ENCODE measurements at places on chromosomes 3 and 15.
A peak's percentile ranks its signal among the peaks of the same experiment; 100 is the strongest.

DNA sequence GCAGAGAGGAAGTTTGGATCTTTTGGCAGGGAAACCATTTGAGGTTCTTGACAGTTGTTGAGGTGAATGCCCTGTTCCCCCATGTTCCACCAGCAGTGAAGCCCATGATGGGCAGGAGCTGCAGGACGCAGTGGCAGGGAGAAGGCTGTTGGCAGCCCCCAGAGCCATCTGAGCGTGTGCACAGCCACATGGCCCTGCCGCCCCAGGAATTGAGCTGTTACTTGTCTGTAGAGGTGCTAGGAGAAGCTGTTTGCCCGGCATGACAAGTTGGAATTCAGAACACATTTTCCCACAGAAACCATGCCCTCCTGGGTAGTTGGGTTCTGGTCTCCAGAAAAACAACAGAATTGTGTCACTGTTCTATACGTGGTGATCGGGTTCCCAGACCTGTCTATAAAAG is 218.2 kb upstream of the NR2E3 start:
- no peak for DNase-seq

DNA sequence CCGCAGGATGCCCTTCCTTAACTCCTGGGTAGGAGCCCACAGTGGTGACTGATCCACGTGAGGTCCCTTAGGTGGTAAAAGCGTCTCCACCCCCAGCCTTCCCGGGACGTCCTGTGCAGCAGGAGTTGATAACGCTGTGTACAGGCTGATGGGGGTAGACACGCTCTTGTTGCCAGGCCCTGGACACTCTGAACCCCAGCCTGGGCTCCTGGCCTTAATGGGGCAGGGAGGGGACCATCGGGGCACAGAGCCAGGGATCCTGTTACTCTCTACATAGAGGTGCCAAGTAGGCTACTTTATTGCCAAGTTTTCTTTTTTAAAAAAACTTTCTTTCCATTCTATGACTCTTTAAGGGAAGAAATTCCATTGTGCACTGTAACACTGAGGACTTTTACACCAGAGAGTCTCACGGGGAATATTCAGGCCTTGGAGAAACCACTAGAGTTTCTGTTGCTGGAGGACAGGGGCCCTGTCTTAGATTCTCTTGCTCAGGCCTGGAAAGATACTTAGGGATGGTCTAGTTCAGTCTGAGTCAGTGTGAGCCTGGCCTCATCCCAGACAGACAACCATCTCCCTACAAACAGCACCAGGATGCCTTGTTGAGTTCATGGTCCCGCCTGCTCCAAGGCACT is 104.3 kb upstream of the RNU6-1 start:
- peak; percentile 74 for DNase-seq

- no peak for DNase-seq
These were observed 65.6 kb downstream of the ZNF148 start for GRCh38 chr3:125309476-125309875.

DNA sequence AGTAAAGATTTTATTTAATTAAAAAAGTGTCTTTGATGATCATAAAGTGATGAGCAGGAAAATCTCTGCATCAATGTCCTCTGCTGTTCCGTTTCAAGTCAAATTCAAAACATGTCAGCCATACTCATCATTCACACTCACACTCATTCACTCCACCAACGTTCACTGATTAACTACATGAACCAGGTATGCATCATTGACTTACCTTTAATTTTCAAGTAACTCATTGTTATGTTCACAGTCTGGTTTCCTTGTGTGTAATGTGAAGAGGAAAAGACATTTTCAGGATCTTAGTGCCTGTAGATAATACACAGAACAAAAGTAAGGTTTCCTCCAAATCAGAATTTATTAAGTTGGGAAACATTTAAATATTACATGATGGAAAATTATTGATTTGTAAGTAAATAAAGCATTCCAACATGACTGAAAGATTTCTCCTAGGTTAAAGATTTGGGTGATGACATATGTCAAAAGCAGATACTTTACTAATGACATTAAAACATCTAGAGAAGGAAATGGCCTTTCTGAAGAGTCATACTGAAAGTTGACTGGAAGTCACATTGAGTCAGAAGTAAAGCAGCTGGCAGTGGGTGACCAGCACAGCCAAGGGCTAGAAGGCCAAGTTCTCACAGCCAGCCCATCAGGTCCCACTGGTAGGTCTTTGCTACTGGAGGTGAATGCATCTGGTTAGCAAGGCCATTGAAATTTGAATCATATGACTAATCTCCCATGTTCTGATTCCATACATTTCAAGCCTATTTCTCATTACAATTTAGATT is 251.9 kb downstream of the CDIN1 start:
- DNase-seq = no peak

DNA sequence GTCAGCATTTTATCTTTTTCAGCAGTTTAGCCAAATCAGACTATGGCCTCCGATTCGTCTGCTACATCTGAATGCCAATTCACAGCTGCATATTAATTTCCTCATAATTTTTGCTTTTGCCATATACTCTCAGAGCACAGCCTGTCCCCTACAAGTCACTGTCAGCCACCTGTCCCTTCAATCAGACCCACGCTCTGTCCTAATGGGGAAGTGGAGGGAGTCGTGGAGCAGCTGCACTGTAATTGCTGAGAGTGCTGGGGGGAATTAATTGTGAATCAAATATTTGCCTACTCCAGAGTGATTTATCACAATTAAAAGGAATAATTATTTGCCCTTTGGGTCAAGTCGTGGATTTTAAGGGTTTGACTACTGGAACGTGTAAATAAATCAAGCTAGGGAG is 75.5 kb downstream of the EBLN2 start:
- DNase-seq = peak; percentile 86

DNA sequence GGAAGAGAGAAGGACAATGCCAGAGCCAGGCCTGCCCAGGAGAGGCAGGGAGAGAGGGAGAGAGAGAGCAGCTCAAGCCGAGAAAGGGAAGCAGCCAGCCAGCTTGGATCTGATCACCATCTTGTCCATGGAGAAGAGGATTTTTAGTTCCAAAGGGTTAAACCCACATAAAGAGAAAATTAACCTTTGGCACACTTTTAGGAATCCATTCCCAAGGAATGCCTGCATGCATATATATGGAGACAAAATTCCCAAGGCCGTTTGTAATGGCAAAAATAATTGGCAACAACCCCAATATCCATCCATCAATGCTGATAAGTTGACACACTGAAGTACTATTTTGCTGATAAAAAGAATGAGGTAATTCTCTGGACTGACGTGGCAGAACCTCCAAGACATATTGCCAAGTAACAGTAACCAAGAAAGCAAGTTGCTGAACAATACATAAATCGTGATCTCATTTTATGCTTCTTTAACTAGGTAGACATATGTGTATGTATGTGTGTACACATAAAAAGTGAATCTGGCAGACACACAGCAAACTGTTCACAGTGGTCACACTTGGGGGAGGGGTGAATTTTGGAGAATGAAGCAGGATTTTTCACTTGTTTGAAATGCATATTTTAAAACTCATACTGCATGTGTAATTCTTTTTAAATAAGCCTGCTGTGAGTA is 7.5 kb upstream of the STRA6 start:
- DNase-seq = peak; percentile 72

GRCh38 chr3:71910108-71910507 is 125.2 kb upstream of the PROK2 start:
- no peak for DNase-seq

- no peak for DNase-seq
These were observed 109.4 kb upstream of the PLXND1 start for GRCh38 chr3:129715854-129716253.

- peak; percentile 56 for DNase-seq
These were observed 11.5 kb upstream of the SHF start for GRCh38 chr15:45199136-45199810.

GRCh38 chr3:41404582-41404981 is 205.3 kb downstream of the CTNNB1 start:
- DNase-seq = no peak

- DNase-seq = no peak
These were observed 5.3 kb downstream of the SERP1 start for GRCh38 chr3:150540991-150541390.

- no peak for DNase-seq
These were observed 24.9 kb downstream of the STAC start for GRCh38 chr3:36405190-36405589.

Data from tongue (tissue), 3 donors.